ENCODE measurements at places on chromosomes 16 and 17.

- no peak for DNase-seq
Observed at GRCh38 chr17:80964859-80965580, 26.6 kb upstream of the CHMP6 start.

GRCh38 chr16:85592700-85593493 lies 20.2 kb upstream of the GSE1 start:
- no peak for DNase-seq

GRCh38 chr16:50712560-50712898 lies 19.1 kb downstream of the NOD2 start:
- no peak for DNase-seq

GRCh38 chr16:85736921-85737320 lies 14.0 kb downstream of the C16orf74 start:
- DNase-seq: no peak

GRCh38 chr17:64628641-64629040 lies 33.5 kb downstream of the SMURF2 start:
- DNase-seq: no peak

- no peak for DNase-seq
Observed at GRCh38 chr17:39099663-39100286, 51.7 kb downstream of the PLXDC1 start.

DNA sequence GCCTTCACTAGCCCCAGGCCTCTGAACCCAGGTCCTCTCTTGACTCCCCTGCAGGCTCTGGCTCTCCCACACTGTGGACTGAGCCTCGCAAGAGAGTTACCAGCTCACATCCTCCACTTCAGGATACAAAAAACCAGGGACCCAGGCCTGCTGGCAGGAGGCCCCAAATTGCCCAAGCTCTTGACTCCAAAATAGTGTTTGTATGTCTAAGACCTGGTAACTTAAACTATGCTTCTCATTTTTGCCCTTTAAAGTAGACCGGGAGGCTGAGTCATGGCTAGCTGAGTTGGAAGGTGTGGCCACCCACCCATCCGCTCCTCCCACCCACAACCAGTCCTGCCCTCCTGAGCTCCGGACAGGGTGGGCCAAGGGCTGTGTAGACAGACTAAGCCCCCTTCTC lies 250.0 kb downstream of the SOX9 start:
- DNase-seq: no peak

GRCh38 chr16:80606221-80606766 lies 65.5 kb downstream of the DYNLRB2 start:
- no peak for DNase-seq

DNA sequence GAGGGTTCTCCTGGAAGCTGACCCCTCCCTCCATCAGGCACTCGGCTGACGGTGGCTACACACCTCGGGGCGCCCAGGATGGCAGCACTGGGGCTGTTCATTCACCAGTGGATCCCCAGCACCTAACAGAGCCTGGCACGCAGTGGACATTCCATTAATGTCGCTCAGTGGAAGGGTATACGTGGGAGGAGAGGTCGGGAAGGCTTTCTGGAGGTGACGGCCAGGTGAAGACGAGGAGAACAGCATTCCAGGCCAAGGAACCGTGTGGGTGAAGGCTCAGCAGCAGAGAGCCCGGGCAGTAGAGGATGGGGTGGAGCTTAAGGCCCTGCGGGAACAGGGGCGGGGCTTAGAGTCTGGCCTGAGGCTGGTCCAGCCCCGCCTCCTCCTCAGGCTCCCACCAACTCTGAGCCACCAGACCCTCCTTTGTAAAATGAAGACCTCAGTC lies 2.5 kb upstream of the HS3ST6 start:
- DNase-seq: no peak

DNA sequence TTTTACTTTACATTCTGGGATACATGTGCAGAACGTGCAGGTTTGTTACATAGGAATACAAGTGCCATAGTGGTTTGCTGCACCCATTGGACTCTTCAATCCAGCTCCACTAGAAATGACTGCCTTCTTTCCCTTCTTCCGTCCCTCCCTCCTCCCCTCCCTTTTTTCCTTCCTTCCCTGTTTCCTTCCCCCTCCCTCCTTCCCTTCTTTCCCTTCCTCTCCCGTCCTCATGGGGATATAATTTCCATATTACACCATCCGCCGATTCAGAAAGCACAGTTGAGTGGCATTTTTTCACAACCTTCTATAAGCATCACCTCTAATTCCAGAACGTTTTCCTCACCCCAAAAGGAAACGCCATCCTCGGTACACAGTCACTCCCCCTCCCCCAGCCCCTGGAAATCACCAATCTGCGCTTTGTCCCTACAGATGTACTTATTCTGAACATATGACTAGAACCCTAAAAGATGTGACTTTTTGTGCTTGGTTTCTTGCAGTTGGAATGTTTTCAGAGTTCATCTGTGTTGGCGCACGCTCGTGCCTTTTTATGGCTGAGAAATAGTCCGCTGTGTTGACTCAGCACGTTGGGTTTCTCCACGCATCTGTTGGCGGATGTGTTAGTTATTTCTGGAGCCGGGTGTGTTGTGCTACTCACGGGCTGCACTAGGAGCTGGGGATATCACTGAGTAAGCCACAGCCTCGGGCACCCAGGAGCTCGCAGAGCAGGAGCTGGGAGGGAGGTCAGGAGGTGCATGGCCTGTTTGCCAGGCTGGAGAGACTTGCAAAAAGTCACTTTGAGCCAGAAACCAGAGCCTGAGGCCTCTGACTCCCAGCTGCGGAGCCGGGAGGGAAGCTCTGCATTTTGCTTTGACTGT lies 336.4 kb downstream of the SEC14L1 start:
- DNase-seq: no peak

DNA sequence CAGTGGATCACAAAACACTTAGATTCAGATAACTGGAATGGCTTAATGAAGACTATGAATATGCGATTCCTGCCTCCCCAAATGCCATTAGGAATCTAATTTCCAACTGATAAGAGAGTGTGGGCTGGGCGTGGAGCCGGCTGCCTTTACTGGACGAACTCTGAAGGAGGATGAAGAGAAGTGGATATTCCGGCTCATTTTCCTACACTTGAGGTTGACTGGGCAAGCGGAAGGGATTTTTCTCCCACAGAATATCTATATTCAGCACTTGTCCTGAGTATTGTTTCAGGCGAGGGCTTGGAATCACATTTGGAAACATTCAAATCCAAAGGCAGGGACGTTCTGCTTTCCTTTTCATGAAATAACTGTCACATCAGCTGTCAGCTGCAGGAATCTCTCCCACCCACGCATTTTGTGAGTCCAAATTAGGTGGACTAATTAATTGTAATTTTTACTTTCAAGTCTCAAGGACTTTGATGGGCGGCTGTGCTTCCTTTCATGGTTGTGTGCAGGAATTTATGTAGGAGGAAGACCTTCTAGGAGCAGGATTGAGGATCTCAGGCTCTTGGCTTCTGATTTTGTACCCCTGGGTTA lies 138.5 kb downstream of the PITPNC1 start:
- DNase-seq: no peak

DNA sequence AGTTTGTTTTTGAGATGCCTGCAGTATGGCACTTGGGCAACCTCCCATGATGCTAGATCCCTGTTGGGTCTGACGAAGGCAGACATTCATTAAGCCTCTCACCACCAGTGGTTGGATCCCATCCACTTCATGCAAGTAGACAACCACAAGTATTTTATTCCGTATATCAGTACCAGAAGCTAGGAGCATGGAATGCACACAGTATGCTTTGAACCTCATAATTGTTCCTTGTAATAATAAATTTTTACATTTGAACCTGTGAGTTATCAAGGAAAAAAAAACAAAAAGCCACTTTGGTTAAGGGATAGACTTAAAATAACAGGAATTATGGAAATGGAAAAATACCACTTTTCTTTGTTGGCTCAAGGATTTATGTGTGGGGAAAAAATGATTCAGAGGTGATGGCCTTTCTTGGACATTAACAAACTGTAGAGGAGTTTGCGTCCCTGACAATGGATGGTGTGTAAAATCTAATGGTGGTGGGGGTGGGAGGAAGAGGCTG lies 107.1 kb upstream of the KCNJ16 start:
- no peak for DNase-seq

DNA sequence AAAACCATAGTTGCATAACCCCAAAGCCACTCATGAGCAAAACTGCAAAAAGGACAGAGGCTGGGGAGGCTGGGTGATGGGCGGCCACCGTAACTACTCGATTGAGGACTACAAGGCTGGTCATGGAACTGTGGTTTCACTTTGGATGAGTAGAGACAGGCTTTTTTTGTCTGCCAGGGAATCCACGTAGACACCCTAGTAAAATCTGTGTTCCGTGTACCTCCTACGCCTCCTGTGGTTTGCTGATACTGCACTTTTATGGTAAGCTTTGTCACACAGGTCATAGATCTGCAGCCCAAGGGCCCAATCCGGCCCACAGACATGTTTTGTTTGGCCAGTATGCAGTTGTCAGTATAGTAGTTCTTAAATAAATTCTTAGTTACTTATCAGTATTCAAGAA lies 2.2 kb upstream of the TLCD3B start:
- DNase-seq: no peak

DNA sequence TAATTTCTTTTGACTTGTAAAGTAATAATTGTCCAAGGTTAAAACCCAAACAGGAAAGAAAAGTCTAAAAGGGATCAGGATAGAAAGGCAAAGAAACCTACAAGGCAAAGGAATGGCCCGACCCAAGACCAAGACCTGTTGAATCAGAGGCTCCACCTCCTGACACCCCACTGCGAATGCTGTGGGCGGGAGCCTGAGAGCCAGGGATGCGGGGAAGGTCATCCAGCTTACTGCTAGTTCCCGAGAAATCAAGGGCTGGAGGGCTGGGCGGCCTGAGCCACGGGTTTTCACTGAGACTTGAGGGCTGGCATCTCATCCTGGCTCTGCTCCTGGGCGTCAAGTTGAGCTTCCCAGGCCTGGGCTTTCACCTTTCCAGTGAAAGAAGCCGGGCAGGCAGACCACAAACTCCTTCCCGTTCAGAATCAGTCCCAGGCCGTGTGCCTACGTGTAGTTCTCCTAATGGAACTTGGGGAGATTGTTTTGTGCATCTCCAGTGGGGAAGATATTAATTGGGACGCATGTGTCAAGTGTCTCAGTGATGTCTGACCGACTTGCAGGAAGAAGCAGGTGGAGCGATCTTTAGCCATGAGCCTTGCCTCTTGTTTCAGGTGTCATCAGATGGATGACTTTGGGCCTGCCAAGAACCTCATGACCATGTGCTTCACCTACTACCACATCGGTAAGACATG lies 36.9 kb downstream of the CIBAR2 start:
- DNase-seq: no peak

- DNase-seq: no peak
Observed at GRCh38 chr17:81870981-81871386, at the start of gene ARHGDIA. Gene ARHGDIA, minus strand, starts transcription at chr17:81871337. Its CDS starts 1,407 bp downstream, at chr17:81869930.

DNA sequence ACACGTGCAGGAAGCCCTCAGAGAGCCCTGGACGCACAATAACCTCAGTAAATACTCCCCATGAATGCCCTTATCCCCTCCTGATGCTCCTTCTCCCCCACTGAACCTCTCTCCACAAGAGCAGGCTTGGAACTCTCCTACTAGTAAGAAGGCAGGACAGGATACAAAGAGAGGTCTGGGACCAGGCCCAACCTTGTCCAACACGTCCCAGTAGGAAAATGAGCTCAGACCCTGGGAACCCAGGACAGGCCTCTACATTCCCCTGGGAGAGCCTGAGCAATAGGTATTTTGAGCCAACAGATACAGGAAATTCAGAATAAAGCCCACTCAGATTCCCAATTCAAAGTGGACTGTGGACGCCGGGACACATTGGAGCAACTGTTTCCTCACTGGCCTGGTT lies 19.2 kb downstream of the ZNF423 start:
- no peak for DNase-seq

GRCh38 chr17:38571833-38572668 lies 33.7 kb downstream of the SRCIN1 start:
- no peak for DNase-seq

GRCh38 chr16:11978080-11978479 lies 1.5 kb downstream of the SNX29 start:
- no peak for DNase-seq

- DNase-seq: no peak
Observed at GRCh38 chr17:4014148-4014927, 50.1 kb upstream of the ATP2A3 start.

GRCh38 chr16:12920739-12921138 lies 19.3 kb downstream of the SHISA9 start:
- no peak for DNase-seq

GRCh38 chr16:88060524-88061219 lies 109.4 kb downstream of the BANP start:
- no peak for DNase-seq

- no peak for DNase-seq
Observed at GRCh38 chr16:47777220-47777619, 316.1 kb downstream of the PHKB start.

- DNase-seq: no peak
Observed at GRCh38 chr17:80941743-80942422, 49.8 kb upstream of the CHMP6 start.

- no peak for DNase-seq
Observed at GRCh38 chr17:77973953-77974352, 15.4 kb downstream of the TNRC6C start.

DNA sequence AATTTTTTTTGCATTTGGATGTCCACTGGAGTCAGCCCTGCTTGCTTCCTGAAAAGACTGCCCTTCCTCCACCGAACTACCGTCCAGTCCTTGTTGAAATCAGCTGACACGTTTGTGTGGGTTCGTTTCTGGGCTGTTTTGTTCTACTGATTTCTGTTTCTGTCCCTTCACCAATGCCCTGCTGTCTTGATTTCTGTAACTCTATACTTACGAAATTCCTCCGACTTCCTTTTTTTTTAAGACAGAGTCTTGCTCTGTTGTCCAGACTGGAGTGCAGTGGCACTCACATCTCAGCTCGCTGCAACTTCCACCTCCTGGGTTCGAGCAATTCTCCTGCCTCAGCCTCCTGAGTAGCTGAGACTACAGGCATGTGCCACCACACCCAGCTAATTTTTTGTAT lies 8.4 kb upstream of the GAA start:
- no peak for DNase-seq

DNA sequence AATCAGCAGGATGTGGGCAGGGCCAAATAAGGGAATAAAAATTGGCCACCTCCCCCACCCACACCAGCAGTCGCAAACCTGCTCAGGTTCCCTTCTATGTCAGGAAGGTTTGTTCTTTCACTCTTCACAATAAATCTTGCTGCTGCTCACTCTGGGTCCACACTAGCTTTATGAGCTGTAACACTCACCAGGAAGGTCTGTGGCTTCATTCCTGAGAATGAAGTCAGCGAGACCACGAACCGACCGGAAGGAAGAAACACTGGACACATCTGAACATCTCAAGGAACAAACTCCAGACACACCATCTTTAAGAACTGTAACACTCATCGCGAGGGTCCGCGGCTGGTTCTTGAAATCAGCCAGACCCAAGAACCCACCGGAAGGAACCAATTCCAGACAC lies 115.5 kb upstream of the TBX2 start:
- no peak for DNase-seq

- no peak for DNase-seq
Observed at GRCh38 chr16:76162046-76162445, 115.2 kb upstream of the CNTNAP4 start.

GRCh38 chr17:82444941-82445521 lies 5.5 kb downstream of the CYBC1 start:
- DNase-seq: no peak
